CD8-positive, alpha-beta memory T cell (primary cell): ENCODE measurements at places on chromosomes 16 and 17. TPM values are rescaled to one million over a fixed set of nuclear protein-coding genes. Genes with fewer than 3 reads are reported as not detected.

- DNase-seq = no peak
- no peak overlapping the region for H3K27ac ChIP-seq
- H3K4me3 ChIP-seq = no peak overlapping the region
- no peaks in the 10 kb centered on the region for H3K27me3 ChIP-seq
- no peaks in the 10 kb centered on the region for H3K4me1 ChIP-seq
Measured at GRCh38 chr17:82703036-82703745, 4.7 kb upstream of the RAB40B start.

The SLC12A3 gene
- not detected for total RNA-seq

DNA sequence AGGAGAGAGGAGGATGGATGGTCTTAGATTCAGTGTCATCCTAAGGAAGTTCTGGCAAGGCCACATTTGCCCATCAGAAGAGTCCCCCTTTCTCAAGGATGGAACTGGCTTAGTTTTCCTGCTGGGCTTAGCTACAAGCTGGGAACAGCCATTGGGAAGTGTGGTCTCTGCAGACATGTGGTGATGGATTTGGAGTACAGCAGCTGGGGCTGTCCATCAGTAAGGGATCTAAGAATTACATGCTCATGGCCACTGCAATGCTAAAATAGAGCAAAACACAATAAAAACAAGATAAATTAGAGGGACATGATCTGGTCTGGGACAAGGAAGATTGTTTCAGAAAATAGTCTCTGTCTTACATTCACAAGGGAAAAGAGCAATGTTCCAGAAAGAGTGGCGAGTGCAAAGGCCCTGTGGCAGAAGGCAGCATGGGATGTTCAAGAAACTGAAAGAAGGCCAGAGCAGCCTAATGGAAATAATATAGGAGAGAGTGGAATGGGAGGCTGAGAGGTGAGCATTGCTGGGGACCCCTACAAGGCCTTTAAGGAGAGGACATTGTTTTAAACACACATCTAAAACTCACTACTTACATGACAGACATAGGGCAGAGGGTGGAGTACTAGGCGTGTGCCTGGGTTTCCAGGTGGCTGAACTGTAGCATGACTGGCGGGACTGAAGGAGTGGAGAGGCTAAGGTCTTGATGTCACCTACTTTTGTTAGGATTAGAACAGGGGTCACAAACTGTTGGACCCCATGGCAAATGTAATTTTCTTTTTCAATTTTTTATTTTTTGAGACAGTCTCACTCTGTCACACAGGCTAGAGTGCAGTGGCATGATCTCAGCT, 17.0 kb upstream of the TOX3 start:
- no peak for DNase-seq
- no peak overlapping the region for H3K4me3 ChIP-seq
- no peak overlapping the region for H3K27ac ChIP-seq
- no peaks in the 10 kb centered on the region for H3K27me3 ChIP-seq
- no peaks in the 10 kb centered on the region for H3K36me3 ChIP-seq

DNA sequence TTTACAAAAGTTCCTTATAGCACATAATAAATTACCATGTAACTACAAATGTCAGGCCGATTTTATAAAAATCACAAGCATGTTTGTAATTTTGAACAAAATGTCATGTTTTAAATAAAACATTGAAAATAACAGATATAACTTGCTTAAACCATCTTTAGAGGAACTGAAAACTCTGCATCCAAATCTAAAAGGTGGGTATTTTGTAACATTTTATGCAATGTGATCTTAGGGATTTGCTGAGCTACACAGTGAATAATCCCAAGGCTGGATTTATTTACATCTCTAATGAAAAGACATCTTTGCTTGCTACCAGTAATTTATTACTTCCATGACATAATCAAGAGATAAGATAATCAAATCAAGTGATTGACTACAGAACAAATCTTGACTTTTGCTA, 47.5 kb downstream of the N4BP1 start:
- H3K27me3 ChIP-seq = no peaks in the 10 kb centered on the region
- H3K4me1 ChIP-seq = peaks cover 22% of the 10 kb centered on the region
- H3K4me3 ChIP-seq = no peak overlapping the region
